ENCODE measurements at places on chromosomes 1 and 21.

DNA sequence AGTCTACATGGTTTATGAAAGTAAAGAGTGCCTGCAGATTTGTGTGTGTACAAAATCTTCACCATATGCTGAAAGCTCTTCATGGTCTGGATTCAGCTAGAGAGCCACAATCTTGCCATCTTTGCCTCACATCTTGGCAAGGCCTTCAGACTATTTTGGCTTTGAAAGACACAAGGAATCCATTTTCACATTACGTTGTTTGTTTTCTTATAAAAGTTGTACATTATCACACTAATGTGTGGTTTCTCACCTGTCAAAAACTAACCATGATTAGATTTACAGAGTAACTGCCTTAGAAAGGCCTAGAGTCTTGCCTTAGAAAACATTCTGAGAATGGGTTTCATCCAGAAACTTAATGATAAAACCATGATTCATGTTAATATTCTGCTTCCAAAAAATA is 494.6 kb downstream of the NEGR1 start:
- ATAC-seq: no peak

GRCh38 chr1:241413386-241413785 is 56.4 kb upstream of the RGS7 start:
- ATAC-seq: no peak

DNA sequence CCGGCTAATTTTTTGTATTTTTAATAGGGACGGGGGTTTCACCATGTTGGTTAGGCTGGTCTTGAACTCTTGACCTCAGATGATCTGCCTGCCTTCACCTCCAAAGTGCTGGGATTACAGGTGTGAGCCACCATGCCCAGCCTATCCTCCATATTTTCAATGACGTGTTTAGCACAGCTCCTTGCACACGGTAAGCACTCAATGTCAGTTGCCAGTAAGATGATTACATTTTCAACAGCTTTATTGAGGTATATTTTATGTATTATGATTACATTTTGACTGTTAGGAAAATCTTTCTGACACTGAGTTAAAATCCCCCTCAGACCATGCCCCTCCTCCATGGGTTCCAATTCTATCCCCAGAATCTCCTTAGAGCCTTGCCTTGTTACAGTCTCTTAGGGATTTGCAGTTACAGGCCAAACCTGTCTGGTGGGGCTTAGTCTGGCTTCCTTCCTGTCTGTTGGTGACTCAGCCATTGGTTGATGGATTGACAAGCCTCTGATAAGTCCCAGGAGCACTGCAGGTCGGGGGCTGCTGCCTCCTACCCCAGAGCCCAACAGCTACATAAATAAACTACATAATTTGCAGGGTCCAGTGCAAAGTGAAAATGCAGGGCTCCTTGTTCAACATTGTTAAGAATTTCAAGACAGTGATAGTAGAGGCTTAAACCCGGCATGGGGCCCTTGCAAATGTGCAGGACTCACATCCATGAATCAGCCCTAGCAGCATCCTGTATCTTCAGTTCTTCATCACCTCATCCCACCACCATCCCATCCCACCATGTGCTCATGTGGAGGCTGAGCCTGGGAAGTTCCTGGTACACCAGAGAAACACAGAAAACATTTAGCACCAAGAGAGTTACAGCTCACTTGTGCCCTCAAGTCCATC is 23.4 kb downstream of the COA7 start:
- ATAC-seq: no peak

DNA sequence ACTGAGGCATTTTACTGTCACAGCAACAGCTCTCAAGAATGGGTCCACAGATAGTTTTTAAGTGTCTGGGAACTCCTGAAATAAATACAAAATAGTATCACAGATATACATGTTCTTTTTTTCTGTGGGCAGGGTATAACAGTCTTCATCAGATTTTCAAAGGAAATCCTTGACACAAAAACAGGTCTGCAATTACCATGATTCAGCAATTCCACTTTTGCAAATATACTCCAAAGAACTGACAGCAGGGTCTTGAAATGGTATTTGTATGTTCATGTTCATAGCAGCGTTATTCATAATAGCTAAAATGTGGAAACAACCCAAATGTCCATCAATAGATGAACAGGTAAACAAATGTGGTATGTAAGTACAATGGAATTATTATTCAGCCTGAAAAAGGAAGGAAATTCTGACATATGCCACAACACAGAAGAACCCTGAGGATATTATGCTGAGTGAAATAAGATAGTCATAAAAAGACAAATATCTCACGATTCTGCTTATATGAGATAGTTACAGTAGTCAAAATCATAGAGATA is 85.0 kb downstream of the EPS15 start:
- no peak for ATAC-seq

DNA sequence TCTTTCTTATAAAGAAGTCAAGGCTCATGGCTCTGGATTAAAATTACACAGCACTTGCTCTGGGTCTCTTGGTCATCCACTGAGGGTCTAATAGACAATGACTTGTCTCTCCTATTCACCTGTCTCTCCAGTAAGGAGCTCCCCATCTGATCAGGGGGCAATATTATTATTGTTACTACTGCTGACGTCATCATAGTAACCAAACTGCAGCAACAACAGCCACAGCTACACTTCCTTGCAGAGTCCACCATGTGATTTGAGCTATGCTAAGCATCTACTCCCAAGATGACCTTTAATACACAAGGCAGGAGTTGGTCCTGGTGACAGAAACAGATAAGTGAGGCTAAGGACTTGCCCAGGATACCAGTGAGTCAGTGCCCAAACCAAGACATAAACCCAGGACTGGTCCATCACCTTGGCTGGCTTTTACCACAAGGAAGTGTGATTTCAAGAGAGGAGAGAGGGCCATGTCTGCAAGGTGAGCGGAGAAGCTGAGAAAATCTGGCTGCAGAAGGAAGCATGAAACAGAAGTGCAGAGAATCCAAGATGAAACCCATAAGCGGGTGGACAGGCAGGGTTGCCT is 602.5 kb downstream of the PTPRU start:
- no peak for ATAC-seq

DNA sequence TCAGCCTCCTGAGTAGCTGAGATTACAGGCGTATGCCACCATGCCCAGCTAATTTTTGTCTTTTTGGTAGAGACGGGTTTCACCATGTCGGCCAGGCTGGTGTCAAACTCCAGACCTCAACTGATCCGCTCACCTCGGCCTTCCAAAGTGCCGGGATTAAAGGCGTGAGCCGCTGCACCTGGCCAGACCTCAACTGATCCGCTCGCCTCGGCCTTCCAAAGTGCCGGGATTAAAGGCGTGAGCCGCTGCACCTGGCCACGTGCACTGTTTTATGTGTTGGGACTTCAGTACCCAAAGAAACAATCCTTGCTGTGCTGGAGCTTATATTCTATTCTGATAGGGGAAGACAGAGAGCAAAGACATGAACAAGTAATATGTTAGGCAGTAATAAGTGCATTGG is 10.1 kb downstream of the TRAF5 start:
- ATAC-seq: no peak

GRCh38 chr1:190759807-190760206 is 282.1 kb upstream of the BRINP3 start:
- ATAC-seq: no peak

DNA sequence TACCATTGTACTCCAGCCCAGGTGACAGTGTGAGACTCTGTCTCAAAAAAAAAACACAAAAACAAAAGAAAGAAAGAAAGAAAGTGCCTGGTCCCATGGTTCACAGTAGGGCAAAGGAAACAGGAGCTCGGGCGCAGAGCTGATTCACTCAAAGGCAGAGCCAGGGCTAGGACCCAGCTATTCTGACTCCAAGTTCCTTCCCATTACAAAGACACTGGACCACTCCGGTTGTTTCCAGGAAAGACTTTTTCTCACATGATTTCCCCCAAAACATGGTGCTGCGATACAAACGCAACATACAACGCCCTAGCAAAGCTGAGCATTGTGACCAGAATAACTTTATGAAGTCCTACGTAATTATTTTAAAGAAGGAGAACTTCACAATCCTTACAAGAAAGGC is 10.7 kb downstream of the ABCG1 start:
- no peak for ATAC-seq

GRCh38 chr1:244422174-244422573 is 29.5 kb downstream of the ADSS2 start:
- no peak for ATAC-seq

GRCh38 chr1:66302184-66302742 is 231.7 kb upstream of the SGIP1 start:
- no peak for ATAC-seq

DNA sequence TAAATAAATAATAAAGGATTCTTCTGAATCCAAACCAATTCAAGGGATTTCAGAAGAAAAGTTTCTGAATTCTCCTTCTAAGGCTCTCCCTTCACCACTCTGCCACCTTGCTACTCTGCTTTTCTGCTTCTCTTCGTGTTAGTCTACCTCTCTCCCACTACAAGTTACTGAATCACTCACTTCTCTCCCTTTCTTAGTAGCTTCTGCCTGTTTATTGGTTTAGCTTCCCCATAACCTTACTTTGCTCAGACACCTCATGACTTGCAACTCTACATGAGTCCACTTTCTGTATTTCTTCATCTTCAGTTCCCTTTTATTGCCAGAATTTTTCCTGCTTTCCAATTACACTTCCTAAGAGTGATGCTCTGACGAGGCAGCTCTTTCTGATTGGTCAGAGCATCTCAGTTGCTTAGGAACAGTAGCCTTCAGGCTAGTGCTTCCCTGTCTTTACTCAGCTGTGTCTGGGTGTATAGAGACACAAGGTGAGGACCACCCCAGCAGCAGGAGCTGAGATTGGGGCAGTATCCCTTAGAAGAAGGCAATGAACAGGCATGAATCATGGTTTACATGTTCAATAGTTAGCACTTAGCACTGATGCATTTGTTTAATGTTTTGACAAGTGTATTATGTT is 144.6 kb downstream of the SLC30A10 start:
- ATAC-seq: no peak

DNA sequence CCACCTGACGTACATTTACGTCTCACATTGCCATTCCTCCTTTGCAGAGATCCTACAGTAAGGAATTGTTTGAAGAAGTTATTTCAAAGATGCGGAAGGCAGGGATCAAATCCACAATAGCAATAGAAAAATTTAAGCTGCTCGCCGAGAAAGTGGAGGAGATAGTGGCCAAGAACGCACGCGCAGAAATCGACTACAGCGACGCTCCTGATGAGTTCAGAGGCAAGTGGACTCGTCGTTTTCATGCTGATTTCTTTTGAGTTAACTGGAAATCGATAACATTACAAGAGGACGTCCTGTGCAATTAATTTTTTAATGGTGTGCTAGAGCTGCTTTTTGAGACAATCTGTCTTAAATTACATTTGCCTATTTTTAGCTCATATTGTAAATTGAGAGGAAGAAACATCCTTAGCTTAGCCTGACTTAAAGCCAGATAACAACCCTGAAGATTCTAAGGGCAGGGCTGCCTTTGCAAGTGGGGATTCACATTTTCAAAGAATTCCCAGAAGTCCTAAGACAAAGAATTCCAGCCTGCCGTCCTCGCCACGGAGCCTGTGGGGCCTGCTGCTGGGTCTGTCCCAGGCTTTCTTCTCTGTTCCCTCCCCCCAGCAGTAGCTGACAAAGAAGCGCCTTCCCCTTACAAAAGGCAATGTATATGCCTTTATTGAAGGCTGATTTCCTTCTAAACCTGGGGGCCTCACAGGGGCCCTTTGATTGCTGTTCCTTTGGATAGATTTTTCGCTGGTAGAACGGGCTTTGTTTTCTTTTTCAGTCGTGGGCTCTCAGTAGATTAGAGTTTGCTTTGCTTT is 31.6 kb upstream of the KIF1B start:
- ATAC-seq: no peak

- no peak for ATAC-seq
These were observed 18.0 kb downstream of the DLGAP3 start for GRCh38 chr1:34911465-34911864.

GRCh38 chr1:207990876-207991582 is 80.1 kb upstream of the CD34 start:
- no peak for ATAC-seq

DNA sequence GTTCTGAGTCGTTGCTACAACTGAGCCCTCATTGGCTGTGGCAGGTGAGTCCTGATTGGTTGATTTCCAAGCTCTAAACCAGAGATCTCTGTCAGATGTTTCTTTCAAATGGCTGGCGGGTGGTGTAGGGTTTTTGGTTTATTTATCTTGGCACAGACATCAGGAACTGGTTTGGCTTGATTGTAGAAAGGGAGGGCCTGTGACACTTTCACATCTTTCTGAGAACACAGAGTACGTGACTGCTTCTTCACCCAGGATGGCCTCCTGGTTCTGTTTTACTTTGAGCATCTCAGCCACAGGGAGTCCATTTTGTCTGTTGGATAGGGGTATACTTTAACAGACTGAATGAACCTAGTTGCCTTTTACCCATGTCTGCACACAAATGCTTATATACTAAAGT is 89.4 kb upstream of the GPR52 start:
- no peak for ATAC-seq

GRCh38 chr1:30449428-30450147 is 273.8 kb downstream of the MATN1 start:
- no peak for ATAC-seq

- ATAC-seq: no peak
These were observed 83.1 kb downstream of the VWA5B1 start for GRCh38 chr1:20373764-20374163.

GRCh38 chr1:199020904-199021303 is 382.1 kb downstream of the PTPRC start:
- no peak for ATAC-seq

GRCh38 chr21:23585419-23585818 is 2021.9 kb downstream of the MRPL39 start:
- no peak for ATAC-seq

- no peak for ATAC-seq
These were observed 14.0 kb downstream of the ZNF496 start for GRCh38 chr1:247317702-247318101.

GRCh38 chr21:19899645-19900044 is 1098.6 kb upstream of the NCAM2 start:
- no peak for ATAC-seq

DNA sequence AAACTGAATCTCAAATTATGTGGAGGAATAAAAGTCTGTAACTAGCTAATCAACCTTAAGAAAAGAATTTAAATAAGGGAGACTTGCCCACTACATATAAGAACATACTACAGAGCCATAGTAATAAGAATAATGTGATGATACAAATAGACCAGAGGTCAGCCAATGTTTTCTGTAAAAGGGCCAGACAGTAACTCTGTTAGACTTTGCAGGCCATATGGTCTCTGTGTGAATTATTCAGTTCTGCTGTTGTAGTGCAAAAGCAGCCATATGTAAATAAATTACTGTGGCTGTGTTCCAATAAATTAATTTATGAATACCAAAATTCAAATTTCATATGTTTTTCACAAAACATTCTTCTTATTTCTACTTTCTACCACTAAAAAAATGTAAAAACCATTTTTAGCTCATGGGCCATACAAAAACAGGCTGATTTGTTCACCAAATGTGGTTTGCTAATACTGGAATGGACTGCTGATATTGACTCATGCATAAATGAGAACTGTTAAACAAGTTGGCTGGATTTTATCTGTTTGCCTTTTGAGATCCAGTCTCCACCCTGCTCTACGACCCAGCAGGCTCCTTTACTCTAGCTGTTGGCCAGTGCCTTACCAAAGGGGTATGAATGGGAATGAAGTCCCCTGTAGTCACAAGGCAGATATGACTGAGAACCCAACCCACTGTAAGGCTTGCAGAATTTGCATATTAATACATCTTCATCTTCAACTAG is 98.2 kb upstream of the ZNHIT6 start:
- ATAC-seq: no peak

- ATAC-seq: no peak
These were observed 152.9 kb upstream of the DAB1 start for GRCh38 chr1:57576756-57577155.

- ATAC-seq: no peak
These were observed 97.0 kb upstream of the COA6 start for GRCh38 chr1:234276151-234276788.

All from gastroesophageal sphincter (tissue), 4 donors.